ENCODE measurements at places on chromosomes 7 and 10.
A peak's percentile ranks its signal among the peaks of the same experiment; 100 is the strongest.

GRCh38 chr7:1569440-1569832, 396 bp downstream of the PSMG3 start:
- no peak for DNase-seq

GRCh38 chr10:815338-816090, 116.0 kb downstream of the LARP4B start:
- DNase-seq, result no peak

GRCh38 chr10:82628373-82628772, 753.4 kb downstream of the NRG3 start:
- DNase-seq, result no peak

DNA sequence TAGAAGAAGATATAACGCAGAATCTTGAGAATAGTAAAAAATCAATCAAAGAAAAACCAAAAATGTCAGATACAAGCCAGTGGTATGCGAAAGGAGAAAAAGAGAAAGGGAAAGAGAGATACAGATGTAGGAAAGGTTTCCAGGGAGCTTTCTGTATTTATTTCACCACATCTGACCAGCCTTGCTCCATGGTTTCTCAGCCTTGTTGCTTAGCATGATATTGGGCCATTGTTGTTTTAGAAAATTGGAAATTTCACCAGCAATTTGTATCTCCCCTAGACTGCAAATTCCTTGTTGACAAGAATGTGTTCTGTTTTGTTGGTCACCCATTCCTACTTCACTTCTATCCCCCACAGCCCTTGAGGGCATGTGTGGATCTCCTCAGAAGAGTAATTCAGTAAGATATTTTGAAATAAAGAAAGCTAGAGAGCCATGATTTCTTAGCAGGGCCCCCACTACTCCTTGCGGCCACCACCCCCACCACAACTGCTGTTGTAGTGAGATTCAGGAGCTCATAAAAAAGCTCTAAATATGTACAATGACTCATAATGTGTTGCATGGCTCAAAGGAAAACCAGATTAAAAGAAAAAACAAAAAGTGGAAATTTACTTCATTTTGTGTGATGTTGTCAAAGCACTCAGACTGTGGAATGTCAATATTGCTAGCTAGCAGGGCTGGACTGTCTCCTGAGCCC, 138.7 kb downstream of the CHRM2 start:
- DNase-seq, result no peak

DNA sequence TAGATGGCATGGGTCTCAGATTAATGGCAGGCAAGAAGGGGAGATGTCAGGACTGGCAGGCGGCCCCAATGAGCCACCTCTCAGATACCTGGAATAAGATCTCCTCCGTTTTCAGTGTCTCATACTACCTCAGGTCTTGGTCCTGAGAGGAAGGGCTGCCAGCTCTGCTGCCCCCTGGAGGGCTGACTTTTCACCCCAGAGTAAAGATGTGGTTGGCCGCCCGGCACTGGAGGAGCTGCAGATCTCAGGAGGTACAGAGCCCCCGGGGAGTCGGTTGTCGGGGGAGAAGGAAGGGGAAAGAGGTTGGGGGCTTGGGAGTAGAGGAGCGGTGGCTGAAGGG, 642 bp upstream of the COL13A1 start:
- peak; percentile 69 for DNase-seq

GRCh38 chr10:71912431-71912830, 51.8 kb upstream of the CHST3 start:
- no peak for DNase-seq

DNA sequence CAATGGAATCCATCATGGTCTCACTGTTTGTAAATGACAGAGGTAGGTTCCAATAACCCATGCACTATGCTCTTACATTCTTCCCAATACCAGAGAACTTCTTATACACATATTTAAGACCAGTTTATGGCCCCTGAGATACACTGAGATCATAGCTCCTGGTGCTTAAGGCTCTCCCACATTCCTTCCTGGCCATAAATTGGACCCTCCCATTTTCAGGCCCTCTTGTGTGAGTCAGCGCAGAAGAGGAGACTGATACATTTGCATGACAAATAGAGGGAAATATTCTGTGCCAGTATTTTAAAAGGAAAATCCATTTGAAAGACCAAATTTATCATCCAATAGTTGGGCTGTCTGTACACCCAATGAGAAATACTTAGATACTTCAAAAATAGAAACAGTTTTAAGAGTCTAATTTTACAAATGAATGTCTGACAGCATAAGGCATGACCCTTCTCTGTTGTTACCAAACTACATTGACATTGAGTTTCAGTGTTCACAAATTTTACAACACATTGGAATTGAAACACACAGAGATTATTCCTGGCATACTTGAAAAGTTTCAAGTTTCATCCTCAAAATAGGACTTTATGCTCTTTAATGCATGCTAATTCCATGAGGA, 35.3 kb downstream of the SLC16A9 start:
- no peak for DNase-seq

Measured in activated CD4-positive, alpha-beta T cell treated with anti-CD3 and anti-CD28 coated beads for 48 hours (primary cell).